Sciatic nerve (tissue), 2 donors: ENCODE measurements at places on chromosomes 6 and 20. TPM values are rescaled to one million over a fixed set of nuclear protein-coding genes. Genes with fewer than 3 reads are reported as not detected.

GRCh38 chr20:46190478-46191167 is 72.5 kb downstream of the CD40 start:
- DNase-seq: no peak

DNA sequence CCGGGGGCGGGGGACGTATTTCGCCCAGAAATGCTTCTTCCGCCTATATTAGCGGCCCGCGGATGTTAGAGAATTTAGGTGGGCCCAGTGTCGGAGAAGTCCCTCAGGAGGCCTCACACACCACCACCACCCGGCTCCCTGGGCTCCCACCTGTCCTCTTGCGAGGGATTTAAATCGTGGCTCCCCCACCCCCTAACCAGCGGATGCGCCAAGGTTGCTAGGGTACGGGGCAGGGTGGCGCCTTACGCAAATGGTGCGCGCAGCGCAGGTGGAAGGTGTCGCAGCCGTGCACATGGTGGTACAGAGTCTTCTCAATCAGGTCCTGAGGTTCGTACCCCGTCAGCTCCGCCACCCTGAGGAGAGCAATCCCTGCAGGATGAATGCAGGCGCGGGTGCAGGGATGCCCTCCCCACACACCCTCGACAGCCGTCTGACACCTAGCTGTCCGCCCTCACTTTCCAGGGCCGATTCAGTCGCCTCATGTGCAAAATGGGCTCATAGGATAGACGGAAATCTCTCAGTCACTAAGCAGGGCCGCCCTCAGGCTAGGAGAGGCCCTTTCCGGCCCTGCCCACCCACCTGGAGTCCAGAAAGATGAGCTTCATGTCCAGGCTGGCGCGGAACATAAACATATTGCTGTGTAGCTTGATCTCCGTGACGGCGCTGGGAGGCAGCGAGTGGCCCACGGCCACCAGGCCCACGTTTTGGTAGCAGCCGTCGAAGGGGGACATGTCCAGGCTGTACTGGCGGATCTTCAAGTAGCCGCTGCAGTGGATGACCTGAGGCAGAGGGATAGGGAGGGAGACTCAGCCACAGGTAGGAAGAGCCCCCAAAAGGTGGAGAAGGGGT is 16.6 kb downstream of the SIM1 start:
- DNase-seq: no peak

GRCh38 chr6:6610031-6610591 is 21.6 kb downstream of the LY86 start:
- DNase-seq: no peak

GRCh38 chr6:33740204-33740608 is 6.5 kb downstream of the IP6K3 start:
- no peak for DNase-seq

DNA sequence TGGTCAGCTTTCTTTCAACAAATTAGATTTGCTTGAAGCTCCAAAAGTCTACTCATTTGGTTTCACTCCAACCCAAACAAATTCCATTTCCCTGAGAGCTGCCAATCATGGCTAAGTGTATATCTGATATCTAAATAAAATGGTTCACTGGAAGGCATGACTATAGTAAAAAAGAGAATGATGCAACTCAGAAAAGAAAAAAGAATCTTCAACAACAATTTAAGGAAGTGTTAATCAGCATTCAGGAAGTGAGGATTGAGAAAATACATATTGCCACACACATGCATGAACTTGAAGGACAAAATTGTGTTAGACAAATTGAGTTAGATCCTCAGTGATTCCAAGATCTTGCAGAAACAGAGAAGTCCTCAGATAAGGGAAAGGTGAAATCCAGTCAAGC is 972.9 kb upstream of the FLRT3 start:
- no peak for DNase-seq

GRCh38 chr6:148293181-148293995 is 49.2 kb upstream of the SASH1 start:
- no peak for DNase-seq

DNA sequence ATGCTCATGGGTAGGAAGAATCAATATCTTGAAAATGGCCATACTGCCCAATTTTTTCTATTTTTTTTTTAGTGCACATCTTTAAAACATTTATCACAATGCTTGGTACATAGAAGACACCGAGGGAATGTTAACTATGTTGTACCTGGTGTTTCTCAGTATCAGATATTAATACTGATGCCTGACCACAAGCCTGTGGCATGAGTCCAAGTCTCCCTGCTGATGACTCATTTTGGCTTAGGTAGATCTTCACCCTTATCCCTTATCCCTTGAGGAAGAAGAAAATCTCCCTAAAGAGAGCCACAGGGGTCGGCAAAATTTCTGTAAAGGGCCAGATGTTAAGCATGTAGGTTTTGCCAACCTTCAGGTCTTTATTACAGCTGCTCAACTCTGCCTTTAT is 14.5 kb downstream of the CD109 start:
- no peak for DNase-seq

- no peak for DNase-seq
Measured at GRCh38 chr6:152378169-152378568, 259.0 kb downstream of the SYNE1 start.

- DNase-seq: no peak
Measured at GRCh38 chr20:8711501-8711900, 357.4 kb upstream of the PLCB4 start.

DNA sequence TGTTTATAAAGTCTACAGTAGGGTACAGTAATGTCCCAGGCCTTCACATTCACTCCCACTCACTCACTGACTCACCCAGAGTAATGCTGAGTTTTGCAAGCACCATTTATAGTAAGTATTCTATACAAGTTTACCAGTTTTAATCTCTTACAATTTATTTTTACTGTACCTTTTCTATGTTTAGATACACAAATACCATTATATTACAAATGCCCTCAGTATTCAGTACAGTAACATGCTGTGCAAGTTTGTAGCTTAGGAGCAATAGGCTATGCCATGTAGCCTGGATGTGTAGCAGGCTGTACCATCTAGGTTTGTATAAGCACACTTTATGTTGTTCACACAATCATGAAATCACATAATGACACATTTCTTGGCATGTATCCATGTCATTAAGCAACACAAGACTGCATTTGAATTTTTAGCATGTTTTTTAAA is 673.6 kb downstream of the CD109 start:
- no peak for DNase-seq

GRCh38 chr20:54197621-54198604 is 10.0 kb upstream of the PFDN4 start:
- no peak for DNase-seq

- DNase-seq: no peak
Measured at GRCh38 chr6:122012578-122012977, 386.9 kb upstream of the HSF2 start.

- no peak for DNase-seq
Measured at GRCh38 chr6:44622956-44623355, 235.4 kb downstream of the CDC5L start.

GRCh38 chr20:35716330-35716729 is 17.1 kb downstream of the ROMO1 start:
- no peak for DNase-seq

DNA sequence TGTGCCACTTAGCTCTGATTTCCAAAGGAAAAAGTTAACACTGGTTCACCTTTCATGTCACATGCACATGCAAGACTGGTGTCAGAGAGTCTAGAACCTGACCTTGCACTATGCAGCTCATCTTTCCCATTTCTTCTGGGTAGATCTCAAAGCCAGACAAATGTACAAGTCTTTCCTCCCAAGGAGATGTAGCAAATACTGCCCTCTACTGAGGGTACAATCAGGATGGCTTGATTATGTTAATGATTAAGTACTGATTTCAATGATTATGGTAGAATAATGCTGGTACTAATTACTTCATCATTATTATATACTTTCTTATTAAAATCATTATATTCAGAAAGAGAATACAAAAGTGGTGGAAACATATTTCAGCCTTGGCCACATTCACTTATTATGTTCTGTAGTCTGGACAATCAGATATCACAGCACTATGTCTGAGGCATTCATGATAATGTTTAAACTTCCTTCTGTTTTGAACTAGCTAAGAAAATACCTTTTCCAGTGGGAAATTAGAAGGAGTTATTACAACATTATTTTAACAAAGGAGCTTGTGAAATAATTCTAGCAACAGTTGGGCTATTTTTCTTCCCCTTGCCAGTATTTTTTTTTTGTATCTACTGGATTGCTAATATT is 68.5 kb upstream of the FOXO3 start:
- no peak for DNase-seq

GRCh38 chr6:97548354-97548753 is 265.3 kb upstream of the MMS22L start:
- DNase-seq: no peak

DNA sequence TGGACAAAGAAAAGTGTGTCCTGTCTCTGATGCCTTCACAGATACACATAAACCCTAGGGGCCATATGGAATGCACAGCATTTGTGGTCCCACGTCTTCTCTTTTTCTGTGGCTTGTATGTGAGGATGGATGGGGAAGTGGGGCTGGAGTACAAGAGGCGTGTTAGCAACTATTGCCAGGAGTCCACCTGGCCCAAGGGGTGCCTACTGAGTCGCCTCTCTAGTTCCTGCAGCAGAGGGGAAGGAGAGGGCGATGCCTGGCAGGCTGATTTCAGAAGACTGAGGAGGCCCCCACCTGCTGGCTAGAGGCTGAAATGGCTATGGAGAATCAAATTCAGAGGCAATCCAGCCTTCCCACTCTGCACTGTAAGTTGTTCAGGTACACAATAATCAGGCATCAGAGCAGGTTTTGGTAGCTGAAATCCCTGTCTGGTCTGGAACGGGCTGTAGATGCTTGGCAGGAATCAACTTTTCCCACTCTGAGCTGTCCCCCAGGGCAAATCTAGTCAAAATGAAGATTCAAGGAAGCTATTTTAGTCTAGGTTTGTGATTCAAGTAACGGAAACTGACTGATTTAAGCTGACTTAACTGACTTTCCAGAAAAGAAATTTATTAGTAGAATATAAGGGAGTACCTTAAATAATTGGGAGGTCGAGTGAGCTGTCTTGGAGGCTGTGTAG is 14.9 kb upstream of the PPARD start:
- DNase-seq: no peak

GRCh38 chr6:128509709-128510108 is 10.7 kb downstream of the PTPRK start:
- DNase-seq: no peak

- no peak for DNase-seq
Measured at GRCh38 chr20:47708953-47709833, 76.1 kb downstream of the SULF2 start.

GRCh38 chr6:123655521-123656306 is 19.0 kb upstream of the TRDN start:
- DNase-seq: no peak

GRCh38 chr6:129615496-129615895 is 94.5 kb downstream of the ARHGAP18 start:
- no peak for DNase-seq

- DNase-seq: no peak
Measured at GRCh38 chr20:1396264-1396663, 3.4 kb upstream of the FKBP1A start.

GRCh38 chr6:30572148-30572547 is 906 bp downstream of the ABCF1 start:
- no peak for DNase-seq

DNA sequence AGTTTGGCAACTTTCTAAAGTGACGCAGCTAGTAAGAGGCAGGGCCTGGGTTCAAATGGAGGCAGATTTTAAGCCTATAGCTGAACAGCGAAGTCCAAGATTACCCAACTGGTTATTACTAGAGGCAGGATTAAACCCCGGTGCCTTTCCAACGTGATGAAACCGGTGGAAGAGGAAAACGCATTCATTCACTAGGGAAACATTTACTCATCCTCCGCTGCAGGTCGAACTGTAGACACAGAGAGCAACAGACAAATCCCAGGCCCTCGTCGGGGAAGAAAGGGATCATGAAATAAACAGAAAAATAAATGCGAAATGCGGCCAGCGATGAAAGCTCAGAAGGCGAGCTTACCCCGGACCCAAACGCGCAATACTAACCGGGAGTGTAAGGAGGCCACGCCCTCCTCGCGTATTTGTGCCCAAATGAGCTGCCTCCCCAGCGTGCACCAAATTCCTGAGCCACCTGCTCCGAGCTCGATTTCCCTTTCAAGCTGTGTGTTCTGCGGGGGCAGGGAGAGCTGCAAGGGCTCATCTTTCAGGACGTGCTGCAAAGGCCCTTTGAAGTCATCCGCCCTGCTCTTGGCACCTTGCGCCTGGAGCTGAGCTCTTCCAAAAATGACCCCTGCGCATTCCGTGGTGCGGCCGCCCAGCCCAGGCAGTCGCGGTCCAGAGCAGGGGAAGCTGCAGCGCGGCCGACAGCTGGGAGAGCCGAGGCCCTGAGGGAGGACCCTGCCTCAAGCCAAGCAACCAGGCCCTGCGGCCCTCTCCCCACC is 46.9 kb downstream of the PDYN start:
- peak; percentile 65 for DNase-seq

GRCh38 chr6:20541382-20541781 is 7.1 kb downstream of the CDKAL1 start:
- no peak for DNase-seq

DNA sequence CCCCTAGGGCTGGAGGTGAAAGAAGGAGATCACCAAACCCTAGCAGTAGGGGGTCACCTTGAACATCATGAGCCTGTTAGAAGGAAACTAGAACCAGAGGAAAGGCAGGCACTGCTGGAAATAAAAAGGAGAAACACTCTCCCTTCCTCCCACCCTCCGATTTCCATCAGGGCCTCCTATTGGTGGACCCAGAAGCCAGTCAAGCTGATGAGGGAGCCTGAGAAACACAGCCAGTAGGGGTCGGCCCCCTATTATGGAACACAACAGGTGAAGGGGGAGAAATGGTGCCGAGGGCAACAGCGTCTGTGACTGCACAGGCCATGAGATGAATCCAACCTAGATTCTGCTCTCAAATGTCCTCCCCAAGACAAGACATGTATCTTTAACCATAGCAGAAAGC is 156.1 kb upstream of the LRFN2 start:
- no peak for DNase-seq

DNA sequence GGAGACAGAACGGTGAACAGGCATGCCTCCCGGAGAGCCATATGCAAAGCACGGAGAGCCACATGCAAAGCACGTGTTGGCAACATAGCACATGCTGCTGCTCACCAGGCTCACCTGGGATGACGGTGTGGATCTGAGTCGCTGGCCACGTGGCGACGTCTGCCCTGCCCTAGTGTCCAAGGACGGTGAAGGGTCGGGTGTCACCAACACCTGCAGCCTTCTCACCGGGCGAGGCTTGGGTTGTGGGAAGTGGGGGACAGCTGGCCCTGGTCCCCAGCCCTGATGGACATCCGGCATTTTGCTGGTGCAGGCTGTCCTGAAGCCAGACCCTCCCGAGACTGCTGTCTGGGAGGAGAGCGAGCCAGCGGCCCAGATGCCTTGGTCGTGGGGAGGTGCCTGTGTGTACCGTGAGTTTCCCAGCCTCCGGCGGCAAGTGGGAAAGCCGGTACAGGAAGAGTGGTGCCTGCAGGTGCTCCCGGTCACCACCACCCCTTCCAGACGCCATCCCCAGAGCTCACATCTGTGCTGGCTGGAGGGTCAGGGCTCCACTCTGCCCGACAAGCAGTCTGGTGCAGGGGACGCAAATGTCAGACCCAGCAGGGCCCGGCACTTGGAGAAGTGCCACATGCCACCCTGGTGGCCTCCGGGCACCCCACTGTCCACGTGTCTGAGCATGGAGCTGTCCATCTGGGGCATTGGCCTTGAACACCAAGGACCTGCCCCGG is 5.9 kb upstream of the ADRM1 start:
- no peak for DNase-seq

Gene SLC22A7
- not detected for total RNA-seq

Gene RING1
- 39.5 TPM for total RNA-seq

Gene SEL1L2
- total RNA-seq: not detected

Gene SIRPA
- total RNA-seq: 55.5 TPM

Gene FGD2
- 19.7 TPM for total RNA-seq

Gene CTAGE9
- not detected for total RNA-seq

Gene CDH4
- total RNA-seq: 2.2 TPM

Gene OPRM1
- not detected for total RNA-seq

Gene HLA-DOA
- 9.7 TPM for total RNA-seq

Gene C6orf58
- not detected for total RNA-seq

Gene MICB
- total RNA-seq: 2.9 TPM

Gene RBBP8NL
- total RNA-seq: not detected
